Cerebellar nuclear complex (tissue), 1 donor: ENCODE measurements at places on chromosomes 12 and 14.

DNA sequence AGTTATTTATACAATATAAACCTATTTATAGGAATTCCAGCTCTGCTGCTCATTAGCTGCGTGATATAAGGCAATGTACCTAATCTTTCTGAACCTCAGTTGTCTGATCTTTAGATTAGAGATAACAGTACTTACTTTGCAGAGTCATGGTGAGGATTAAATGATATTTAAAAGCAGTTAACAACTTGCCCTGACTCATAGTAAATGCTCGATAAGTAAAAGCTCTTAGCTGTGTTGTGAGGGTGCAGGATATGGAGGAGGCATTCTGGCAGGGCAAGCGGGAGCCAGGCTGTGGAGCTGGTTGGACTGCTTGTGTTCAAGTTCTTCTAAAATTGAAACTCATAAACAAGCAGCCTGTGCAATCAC lies 140.0 kb upstream of the PRICKLE1 start:
- DNase-seq = no peak

GRCh38 chr12:15563663-15564062 lies 225.5 kb downstream of the EPS8 start:
- DNase-seq = no peak

DNA sequence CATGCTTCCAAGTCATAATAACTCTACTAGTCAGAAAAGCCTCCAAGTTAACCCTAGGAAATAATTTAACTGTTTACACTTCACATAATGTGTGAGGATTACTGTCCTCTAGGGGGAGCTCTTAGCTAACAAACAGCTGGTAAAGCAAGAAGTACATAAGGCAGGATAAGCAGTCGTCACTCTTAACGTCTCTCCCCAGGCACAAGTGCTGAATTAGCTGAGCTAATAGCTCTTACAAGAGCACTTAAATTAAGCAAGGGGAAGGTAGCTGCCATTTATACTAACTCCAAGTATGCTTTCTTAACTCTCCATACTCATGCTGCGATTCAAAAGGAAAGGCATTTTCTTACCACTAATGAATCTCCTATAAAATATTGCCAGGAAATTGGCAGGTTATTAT lies 79.3 kb upstream of the TSPAN11 start:
- DNase-seq = no peak

- no peak for DNase-seq
These were observed 5.2 kb downstream of the OTUB2 start for GRCh38 chr14:94031161-94031882.

GRCh38 chr12:19474147-19474546 lies 34.9 kb downstream of the AEBP2 start:
- DNase-seq = no peak

GRCh38 chr12:9763025-9763424 lies 2.3 kb upstream of the CD69 start:
- DNase-seq = no peak

DNA sequence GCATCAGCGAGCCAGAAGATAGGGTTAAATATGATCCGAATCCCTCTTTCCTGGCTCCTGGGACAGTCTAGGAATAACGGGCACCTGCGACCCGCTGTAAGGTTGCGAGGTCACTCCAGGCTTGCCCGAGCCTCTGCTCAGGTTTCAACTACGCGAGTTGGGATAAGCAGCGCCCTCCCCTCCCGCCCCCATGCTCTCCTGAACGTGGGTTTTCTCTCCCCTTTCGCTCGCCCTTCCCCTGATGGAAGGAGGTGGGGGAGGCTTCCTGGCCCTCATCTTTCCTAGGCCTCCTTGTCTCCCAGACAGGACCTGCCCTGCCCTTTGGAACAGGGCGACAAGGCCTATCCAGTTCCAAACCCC lies 753 bp upstream of the ATP5MC2 start:
- DNase-seq = no peak

DNA sequence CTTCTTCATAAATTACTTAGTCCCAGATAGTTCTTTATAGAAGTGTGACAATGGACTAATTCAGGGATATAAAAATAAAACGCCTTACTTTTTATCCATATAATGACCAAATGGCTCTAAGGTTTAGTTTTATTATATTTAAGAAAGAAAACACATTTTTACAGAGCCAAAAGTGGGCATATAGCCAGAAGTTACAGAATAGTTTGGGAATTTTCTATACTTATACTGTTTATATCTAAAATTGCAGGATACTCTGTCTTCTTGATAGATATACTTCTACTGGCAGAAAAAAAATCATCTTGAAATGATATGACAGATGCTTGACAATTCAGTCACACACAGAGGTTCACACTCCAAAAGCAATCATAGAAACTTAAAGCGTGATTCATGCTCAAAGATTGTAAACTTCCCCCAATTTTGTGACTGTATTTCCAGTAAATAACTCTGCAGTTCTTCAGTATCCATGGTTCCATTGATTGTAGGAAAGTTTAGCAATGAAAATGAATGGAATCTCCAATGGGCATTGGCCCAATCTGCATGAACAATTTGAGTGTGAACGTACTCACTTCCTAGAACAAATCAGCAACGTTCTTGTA lies 307.8 kb downstream of the NOVA1 start:
- DNase-seq = no peak

- DNase-seq = no peak
These were observed 12.0 kb downstream of the KIAA0586 start for GRCh38 chr14:58439476-58439875.

- DNase-seq = no peak
These were observed 50.1 kb upstream of the RTRAF start for GRCh38 chr14:51939226-51939625.

- DNase-seq = no peak
These were observed 39.9 kb downstream of the ATL1 start for GRCh38 chr14:50599700-50600444.

GRCh38 chr14:76386944-76387782 lies 11.2 kb downstream of the ESRRB start:
- DNase-seq = no peak

DNA sequence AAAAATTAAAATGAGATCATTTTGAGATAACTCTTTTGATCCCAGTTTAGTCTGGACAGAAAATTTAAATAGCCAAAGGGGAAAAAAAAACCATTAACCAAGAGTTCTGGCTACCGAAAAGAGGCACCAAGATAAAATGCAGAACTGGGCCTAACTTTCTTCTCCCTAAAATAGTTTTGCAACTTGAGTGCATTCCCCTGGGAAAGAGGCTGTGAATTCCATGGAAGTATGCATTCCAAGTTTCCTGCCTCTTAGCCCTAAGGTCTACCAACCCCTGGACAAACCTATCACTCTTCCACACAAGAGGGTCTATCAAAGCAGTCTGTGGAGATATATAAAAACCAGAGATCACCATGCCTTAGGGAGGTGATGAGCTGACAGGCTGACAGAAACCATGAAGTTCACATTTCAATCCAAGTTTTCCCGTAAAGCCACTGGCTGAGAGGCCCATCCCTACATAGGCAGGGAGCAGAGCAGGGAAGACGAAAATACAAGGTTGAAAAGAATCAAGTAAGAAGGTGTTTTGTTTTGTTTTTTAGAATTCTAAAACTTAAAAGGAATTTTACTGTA lies 33.8 kb downstream of the DCP1B start:
- no peak for DNase-seq

DNA sequence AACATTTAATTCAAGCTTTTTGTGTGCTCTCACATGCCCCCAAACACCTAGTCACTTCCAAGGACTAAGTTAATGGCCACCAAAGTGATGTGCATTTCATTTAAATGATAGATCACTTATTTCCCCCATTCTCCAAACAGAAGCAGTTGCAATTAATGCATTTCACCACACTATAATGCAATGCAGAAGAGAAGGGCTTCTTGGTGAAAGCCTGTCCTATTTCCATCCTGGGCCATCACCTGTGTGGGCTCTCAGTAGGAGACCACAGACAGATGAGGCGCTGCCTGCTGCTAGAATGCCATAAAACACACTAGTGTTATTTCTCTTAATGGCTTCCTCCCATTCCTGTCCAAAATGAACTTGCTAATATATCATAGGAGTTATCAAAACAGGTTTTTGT lies 151.2 kb downstream of the GPR65 start:
- DNase-seq = no peak

- DNase-seq = no peak
These were observed 597.9 kb downstream of the VRK1 start for GRCh38 chr14:97395068-97395467.

GRCh38 chr12:51771008-51771407 lies 77.5 kb downstream of the FIGNL2 start:
- DNase-seq = no peak

GRCh38 chr14:60686865-60687264 lies 37.3 kb downstream of the SIX4 start:
- DNase-seq = no peak

DNA sequence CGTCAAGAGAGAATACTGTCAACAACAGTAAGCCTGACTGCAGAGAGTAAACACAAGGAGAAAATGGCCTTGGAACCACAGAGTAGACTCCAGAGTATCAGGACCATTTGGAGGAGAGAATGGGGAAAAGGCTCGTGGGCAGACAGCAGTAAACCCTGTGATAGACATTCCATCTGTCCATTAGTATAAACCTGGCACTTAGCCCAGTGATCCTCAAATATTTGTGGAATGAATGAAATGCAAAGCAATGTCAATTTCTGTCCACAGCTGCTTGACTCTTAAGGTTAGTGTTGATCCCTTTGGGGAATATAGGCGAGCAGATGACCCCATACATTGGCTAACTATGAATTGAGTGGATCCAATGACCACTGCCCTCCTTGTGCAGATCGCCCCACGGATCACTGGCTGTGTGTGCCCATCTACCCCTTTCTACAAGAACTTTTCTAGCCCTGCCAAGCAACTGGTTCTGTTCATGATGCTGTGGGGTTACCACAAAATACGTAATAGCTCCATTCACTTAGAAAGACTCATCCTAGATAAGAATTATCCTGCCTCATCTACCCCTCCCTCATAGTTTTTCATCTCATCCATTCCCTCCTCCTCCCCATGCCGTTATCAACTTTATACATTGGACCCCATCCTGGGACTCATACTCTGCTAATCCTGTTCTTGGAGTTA lies 846.8 kb downstream of the NRXN3 start:
- no peak for DNase-seq

DNA sequence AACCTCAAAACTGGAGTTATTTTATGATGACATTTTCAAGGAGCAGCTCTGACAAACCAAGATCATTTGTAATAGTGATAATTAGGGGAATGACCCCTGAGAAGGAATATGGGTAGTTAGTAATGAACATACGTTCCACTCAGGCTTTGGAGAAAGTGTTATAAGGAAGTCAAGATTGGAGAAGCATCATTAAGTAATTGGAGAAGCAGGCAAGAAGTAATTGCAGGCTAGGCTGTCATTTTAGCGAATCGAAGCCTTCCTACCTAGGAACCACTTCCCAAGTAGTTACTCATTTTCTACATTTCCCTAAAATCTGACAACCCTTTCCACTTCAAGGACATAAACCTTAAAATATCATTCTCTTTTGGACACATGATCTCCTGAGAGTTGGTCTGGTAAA lies 1.2 kb downstream of the EDDM3B start:
- no peak for DNase-seq

GRCh38 chr12:56840922-56841321 lies 77.8 kb downstream of the HSD17B6 start:
- no peak for DNase-seq

- no peak for DNase-seq
These were observed 11.3 kb downstream of the SAV1 start for GRCh38 chr14:50656776-50657175.

DNA sequence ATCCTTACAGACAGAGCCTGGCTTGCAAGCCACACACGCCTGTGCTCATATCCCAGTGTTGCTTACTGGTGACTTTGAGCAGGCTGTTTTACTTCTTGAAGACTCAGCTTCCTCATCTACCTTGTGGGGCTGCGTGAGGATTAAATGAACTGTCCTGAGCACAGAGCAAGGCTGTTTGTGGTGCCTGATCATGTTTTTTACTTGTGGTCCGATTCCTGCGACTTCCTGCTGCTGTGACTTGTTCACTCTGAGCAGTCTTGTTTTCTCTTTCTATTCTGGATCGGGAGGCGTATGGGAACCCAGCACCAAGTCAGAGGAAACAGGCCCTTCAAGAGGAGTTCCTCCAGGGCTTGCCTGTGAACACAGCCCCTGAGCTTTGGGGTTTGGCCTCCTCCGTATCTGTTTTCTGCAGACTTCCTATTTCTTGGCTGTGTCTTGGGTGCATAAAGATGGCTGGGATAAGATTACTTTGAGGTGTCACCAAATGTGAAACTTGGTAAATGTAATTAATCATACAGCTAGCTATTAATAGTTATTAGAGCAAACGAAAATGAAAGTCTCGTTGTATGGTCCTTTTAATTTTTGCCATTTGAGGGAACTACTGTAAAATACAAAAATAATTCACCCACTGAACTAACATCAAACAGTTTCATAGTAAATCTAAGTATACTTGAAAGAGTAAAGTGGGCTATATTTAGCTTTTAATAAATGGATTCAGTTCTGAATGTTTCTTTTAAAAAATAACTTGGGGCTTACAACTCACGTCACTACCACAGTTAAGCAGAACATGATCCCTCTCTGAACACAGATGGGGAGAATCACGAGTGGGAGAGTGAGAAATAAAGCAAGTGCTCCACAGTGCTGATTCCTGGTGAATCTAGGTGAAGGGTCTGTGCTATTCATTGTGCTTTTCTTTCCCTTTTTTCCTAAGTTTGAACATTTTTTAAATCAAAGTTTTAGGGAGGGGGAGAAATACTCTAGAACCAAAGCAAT lies 251.5 kb downstream of the FOXN3 start:
- no peak for DNase-seq

DNA sequence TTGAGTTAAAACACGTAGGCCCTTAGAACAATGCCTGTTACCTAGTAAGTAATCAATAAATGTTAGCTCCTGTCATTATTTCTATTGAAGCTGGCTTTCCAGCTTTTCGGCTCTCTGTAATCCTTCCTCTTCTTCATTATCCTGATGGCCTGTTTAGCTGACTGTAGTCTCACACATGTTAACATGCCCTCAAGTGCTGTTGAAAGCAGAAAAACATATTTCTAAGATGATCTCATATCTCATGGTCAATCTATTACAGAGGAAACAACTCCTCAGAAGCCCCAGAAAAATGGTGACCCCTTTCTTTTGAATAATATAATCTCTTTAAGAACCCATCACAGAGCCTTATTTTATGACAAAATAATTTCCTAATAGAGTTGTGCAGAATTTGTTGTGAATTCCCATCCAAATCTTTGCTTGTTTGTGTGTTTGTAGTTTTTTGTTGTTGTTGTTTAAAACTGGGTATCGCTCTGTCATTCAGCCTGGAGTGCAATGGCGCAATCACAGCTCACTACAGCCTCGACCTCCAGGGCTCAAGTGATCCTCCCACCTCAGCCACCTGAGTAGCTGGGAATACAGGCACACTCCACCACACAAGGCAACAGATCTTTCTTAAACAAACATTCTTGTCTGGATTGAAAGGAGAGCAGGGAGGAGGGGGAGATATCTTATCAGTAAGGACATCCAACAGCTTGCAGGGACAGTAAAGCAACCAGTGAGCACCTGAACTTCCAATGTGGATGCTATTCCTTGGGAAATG lies 242.5 kb upstream of the CAND1 start:
- no peak for DNase-seq

DNA sequence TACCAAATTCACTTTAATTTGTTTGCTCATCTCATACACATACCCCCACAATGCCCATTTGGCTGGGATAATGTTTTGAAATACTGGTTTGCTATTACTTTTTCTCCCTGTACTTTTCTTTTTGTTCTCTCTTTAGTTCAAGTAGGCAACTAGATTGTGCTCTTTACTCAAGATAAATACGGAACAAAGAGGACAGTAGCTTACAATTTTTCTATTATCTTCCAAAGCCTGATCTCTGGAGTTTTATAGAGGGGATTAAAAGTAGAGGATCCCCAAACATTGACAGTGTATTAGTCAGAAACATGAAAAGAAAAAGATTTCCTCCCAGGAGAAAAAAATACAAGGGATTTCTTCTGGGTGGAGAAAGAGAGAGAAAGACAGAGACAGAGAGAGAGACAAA lies 102.1 kb upstream of the FSCB start:
- no peak for DNase-seq

GRCh38 chr12:50614167-50614759 lies 109.5 kb downstream of the DIP2B start:
- no peak for DNase-seq
